ENCODE measurements at places on chromosomes 6 and 20.

- DNase-seq: no peak
Measured at GRCh38 chr20:19120569-19120968, 91.9 kb upstream of the SLC24A3 start.

GRCh38 chr6:89482126-89482525 lies 49.2 kb downstream of the ANKRD6 start:
- DNase-seq: no peak

- no peak for DNase-seq
Measured at GRCh38 chr6:151175662-151176445, 63.9 kb upstream of the AKAP12 start.

DNA sequence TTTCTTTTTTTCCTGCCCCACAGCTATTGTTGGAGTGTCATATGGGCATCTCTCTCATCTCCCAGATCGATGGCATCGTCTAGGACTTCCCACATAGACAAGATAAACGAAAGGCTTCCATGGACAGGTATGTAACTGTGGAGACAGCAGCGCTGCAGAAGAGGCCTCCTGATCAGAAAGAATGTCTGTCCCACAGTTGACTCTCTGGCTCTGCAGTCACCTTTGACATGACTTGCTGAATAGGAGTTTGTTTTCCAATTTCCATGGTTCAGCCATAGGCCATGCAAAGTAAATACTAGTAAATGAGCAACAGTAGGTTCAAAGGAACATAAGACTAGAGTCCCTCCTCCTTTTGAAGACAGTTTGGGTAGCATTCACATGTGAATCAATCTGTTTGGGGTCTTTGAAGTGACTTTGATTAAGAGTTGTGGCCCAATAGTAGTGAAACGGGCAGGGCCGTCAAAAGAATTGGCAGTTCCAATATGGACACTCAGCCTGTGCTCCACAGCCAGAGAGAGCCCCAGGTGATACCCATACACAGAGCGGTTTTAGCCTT lies 134.7 kb upstream of the IFNGR1 start:
- no peak for DNase-seq

GRCh38 chr20:4973330-4974097 lies 27.8 kb downstream of the SLC23A2 start:
- peak; percentile 93 for DNase-seq

DNA sequence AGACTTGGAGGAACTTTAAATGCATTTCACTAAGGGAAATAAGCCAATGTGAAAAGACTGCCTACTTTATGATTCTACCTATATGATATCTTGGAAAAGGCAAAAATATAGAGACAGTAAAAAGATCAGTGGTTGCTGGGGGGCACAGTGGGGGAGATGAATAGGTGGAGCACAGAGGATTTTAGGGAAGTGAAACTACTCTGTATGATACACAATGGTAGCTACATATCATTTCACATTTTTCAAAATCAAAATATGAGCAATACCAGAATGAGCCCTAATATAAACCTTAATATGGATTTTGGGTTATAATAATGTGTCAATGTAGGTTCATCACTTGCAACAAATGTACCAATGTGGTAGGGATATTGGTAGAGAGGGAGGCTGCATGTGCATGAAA lies 161.4 kb upstream of the HTR1E start:
- DNase-seq: no peak

- DNase-seq: peak; percentile 85
Measured at GRCh38 chr6:127484212-127484863, 25.1 kb upstream of the KIAA0408 start.

DNA sequence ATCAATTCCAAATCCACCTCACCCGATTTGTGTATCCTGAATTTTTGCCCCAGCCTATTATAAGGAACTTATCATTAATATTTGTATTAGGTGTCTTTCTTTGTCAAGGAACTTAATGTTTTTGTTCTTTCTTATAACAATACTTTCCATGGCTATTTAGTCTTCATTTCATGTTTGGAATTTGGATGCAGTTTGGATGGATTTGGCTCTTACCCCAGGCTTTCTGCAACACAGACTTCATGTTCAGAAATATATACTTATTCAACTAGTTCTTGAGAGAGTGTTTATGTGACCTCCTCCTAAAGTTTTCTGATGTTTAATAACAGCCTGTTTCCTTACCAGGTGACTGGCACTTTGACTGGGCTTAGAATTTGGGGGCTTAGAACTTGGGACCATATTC lies 35.9 kb upstream of the TOX2 start:
- DNase-seq: no peak

DNA sequence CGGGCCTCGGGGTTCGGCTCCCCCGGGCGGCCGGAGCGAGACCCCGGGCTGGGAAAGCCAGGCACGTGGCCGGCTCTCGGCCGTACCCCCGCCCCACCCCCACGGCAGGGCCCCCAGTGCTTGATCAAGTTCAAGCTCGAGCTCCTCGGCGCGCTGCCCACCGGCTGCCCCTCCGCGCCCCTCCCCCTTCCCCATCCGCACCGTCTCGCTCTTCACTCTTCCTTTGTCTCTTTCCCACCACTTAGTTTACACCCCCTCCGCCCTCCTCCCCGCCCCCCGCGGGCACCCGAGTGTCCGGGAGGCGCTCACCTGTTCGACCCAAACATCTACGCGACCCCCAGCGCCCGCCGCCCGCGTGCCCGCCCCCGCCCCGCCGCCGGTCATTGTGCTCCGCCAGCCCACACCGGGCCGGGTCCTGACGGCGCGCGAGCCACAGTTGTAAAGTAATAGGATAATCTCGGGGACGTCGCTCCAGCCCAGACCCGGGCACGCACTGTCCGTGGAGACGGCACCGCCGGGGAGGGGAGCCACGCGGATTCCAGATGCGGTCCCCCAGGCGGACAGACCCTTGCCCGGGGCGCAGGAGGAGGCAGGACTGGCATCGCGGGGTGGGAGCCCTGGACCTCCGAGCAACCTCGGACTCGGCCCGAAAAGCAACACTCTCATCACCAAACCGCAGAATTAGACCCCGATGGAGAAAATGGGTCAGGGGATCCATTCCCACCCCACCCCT lies 100.7 kb downstream of the NOL4L start:
- peak; percentile 51 for DNase-seq

DNA sequence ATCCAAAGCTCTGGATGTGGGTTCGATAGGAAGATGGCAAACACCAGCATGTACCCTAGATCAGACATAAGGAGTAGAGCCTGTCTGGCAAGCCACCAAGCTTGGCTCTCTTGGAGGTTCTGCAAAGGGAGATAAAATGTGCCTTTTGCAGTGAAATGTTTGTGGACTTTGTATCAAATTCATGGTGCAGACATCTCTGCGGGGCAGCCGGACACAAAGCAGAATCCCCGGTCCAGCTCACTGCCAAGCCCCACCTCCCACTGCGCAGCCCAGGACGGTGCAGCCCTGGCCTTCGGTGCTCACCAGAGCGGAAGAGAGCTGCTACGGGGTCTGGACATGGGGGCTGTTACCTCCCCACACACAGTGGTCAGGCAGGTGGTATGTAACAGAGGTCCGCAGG lies 333.6 kb upstream of the JARID2 start:
- DNase-seq: no peak

DNA sequence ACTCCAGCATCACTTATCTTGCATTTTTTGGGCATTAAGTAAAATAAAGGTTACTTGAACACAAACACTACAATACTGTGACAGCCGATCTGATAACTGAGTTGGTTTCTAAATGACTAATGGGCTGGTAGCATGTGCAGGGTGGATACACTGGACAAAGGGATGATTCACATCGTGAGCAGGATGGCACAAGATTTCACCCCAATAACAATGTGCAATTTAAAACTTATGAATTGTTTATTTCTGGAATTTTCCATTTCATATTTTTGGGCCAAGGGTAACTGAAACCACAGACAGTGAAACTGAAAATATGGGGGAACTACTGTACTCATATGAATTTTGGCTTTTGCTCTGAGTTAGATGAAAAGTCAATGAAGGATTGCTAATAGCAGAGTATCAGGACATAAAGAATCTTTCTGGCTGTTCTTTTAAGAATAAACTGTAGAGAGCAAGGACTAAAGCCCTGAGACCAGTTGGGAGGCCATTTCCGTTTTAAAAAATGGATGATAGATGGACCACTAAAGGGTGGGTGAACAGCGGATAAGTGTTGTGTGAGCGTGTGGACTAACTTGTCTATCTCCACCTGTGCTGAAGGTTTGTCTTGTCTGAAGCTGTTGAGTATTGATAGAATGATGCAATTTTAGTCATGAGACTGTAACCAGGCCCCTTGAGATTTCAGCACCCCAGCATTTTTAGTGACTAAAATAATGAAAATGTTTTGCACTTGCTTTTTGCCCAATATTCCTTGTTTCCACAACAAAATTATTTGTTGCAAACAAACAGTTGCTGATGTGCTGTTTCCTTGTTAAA lies 8.2 kb downstream of the SPINT3 start:
- no peak for DNase-seq

DNA sequence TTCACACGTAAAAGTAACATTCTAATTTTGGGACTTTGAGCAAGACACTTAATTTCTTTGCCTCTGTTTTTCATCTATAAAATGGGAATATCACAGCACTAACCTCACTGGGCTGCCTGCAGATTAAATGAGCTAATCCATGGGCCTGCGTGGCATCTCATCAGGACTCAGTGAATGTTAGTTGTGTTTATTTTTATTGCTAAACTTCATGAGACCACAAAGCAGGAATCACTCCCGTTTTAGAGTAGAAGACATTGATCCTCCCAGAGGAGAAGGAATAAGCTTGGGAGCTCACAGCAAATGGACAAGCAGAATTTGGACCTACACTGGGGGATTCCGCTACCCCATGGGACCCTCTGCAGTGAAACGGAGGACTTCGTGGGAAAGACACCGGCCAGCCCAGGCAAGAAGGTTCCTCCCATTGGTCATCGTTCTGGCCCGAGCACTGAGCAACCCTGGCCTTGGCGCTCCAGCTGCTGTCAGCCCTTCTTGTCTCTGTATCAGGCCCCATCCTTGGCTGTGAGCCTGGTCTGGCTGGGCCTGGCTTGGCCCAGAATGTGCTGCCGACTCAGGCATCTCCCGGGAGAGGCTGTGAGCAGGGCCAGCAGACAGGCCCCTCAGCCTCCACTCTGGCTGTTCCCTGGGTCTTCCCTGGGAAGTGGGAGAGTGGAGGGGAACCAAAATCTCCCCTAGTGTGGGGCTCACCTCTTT lies 79.8 kb downstream of the NFATC2 start:
- no peak for DNase-seq

DNA sequence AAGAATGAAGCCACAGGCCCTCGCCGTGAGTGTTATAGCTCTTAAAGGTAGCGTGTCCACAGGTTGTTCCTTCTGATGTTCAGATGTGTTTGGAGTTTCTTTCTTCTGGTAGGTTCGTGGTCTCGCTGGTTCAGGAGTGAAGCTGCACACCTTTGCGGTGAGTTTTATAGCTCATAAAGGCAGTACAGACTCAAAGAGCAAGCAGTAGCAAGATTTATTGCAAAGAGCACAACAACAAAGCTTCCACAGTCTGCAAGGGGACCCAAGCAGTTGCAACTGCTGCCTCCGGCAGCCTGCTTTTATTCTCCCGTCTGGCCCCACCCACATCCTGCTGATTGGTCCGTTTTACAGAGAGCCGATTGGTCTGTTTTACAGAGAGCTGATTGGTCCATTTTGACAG lies 5.2 kb downstream of the HIVEP1 start:
- DNase-seq: no peak

DNA sequence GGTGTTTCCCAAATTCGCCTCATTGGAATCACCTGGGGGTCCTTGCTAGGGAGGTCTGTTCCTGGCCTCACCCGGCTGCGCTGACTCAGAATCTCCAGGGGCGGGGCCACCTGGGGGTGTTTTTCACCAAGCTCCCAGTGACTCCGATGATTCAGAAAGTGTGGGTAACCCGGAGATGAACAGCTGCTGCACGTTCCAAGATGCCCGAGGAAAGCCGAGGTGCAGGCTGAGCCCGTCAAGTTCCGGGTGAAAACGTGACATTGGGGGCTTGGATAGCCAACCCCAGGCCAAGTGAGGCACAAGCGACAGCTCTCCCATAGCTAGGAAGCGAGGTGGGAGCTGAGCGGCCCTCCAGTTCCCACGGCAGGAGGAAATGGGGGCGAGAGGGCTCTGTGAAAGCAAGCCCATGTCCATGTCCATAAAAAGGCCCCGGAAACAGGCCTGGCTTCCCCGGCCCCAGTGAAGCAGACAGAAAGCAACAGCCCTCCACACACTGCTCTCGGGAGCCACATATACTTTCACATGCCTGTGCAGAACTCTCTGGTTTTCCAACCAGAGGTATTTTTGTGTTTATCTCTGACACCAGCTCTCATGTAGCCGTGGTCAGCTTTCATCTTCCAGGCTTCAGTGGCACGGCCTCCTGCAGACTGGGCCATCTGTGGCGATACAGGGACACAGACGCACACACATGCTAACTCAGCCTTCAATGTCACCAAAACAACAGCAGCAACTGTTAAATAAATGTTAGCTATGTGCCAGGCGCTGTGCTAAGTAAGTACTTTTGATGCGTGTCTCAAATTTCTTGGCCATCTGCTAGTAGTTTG lies 90.7 kb upstream of the CCDC28A start:
- peak; percentile 37 for DNase-seq

DNA sequence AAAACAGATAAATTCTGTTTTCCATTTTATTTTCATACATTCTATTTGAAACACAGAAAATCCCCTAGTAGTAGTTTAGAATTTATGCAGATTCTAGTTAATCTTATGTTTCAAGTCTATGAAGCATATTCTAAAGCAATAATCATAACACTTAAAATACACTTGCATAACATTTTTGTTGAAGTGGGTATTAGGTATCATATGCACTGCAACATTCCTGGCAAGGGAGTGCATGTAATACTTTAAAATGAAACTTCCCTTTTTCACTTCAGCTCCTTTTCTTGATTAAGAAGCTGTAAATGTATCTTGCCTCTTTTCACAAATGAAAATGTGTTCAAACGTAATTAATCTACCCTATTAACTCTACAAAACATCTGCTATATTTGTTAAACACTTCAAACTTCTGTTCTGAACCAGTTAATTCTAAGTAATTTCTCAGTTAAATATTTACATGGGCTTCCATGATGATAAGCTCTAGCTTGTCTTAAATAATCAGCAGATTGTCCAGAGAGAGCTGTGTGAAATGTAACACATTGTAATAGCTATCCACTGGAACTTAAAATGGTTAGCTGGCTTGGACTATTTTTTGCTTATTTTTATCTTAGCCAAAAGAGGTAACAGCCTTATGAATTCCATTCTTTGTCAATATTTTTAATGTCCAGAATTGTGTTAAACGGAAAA lies 192.8 kb downstream of the COL19A1 start:
- DNase-seq: peak; percentile 74

GRCh38 chr6:65098349-65098748 lies 608.7 kb downstream of the EYS start:
- peak; percentile 68 for DNase-seq

All from OCI-M1 (cell line).